ENCODE measurements at places on chromosomes 7 and 10.

DNA sequence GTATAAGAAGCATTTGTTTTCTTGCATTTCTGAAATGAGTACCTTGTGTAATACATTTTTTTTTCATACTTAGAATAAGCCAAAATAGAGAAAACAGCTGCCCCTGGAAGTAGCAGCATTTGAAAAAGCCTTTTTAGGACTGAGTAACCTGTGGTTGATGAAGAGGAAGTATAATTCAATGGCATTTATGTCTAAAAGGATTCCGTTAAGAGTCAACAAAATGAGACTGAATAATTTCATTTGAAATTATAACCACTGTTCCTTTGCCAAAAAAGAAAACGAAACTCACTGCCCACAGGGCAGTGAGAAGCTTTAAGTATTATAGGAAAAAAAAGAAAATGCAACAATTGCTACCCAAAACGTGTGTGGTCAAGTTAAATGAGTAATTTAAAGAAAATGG is 705.6 kb upstream of the PHF14 start:
- no peak for DNase-seq

- peak; percentile 21 for DNase-seq
Observed at GRCh38 chr7:12067156-12067831, 143.8 kb upstream of the TMEM106B start.

- no peak for DNase-seq
Observed at GRCh38 chr7:156155988-156156733, 343.9 kb upstream of the SHH start.

DNA sequence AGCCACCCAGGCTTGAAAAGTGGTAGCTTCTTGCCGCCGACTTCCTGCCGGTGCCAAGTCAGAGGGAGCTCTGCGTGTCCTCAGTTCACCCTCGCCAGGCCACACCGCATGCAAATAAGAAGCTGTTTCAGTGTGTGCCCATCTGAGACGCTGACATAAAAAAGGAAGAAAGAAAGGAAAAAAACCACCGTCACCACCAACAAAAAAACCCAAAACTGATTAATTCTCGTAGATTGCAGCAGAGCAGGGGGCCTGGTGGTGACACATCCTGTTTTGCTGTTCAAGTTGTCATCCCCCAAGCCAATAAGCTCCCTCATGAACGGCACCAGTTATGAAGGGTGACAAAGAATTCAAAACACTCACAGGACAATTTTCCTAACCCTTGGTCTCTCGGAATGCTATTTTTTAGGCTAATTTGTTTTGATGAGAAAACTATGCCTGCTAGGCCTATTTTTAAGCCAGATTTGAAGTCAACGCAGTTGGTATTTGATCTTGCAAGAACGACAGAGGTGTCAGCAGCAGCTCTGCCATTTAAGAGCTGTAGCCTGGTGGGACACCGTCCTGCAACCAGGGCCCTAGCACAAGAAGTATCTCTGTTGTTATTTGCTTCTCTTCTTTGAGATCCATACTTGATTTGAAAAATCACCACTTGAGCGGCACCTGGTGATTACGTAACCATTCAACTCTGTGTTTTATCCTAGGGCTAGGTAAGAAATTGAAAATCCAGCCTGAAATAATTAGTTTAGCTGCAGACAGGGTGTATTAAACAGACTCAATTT is 145.6 kb downstream of the PFKFB3 start:
- DNase-seq: peak; percentile 60

DNA sequence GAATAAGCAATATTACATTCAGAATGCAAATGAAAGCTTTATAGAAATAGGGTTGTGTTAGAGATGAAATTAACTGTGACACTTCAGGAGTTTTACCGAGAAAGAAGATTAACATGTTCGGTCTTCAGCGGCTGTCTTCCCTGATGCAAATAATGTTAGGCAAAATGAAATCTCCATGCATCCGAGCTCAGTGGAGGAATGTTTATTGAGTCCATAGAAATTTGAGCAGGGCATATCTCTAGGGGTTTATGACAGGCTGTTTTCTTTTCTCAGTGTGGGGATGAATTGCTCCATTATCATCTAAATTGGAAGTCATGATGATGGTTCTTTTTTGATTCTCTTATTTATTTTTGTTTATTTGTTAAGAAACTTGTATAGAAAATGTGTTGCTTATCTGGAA is 31.7 kb downstream of the DYNC1I1 start:
- DNase-seq: no peak

DNA sequence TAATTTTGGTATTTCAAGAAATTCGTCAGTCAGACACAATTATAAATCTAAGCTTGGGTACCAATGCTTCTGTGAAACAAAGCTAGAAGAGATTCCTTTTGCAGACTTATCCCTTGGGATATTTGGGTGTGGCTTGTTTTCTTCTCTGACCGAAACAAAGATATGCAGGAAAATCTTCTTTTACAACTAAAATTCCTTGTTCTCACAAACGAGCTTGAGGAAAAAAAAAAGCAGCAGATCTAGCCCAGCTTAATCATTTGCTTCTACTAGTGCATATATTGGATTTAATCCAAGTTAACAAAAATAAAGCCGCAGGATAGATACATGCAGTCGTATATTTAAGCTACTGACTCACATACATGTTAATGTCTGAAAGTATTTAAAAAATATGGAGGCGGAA is 104.2 kb downstream of the PRTFDC1 start:
- DNase-seq: no peak

- no peak for DNase-seq
Observed at GRCh38 chr10:49617121-49618020, 3.5 kb downstream of the CHAT start.

DNA sequence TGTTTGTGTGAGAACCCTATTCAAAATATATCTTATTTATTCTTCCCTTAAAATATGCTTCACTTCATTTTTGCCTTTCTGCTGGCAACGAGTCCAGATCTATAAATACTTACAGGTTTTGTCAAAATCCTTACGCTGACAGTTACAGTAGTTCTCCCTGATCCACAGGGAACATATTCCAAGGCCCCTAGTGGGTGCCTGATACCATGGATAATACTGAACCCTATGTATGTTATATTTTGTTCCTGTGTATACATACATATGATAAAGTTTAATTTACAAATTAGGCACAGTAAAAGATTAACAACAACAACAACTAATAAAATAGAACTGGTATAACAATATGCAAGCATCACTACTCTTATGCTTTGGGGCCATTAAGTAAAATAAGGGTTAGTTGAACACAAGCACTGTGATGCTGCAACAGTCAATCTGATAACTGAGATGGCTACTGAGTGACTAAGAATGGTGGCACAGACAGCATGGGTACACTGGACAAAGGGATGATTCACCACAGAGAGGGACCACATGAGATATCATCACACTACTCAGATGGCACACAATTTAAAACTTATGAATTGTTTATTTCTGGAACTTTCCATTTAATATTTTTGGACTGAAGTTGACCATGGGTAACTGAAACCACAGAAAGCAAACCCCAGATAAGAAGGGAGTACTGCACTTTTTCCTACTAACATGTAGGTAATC is 29.4 kb upstream of the PCGF5 start:
- no peak for DNase-seq

- DNase-seq: no peak
Observed at GRCh38 chr7:125136755-125137532, 207.3 kb upstream of the POT1 start.

GRCh38 chr7:78218051-78218450 is 419.5 kb downstream of the PHTF2 start:
- DNase-seq: no peak
